ENCODE measurements at places on chromosomes 6 and 20. TPM values are rescaled to one million over a fixed set of nuclear protein-coding genes. Genes with fewer than 3 reads are reported as not detected.

The SLC16A10 gene
- total RNA-seq, result not detected

The GRIK2 gene
- not detected for total RNA-seq

The FOXC1 gene
- total RNA-seq, result 13.9 TPM

The NRSN2 gene
- 15.5 TPM for total RNA-seq

The GNAS gene
- 888 TPM for total RNA-seq

The TP53TG5 gene
- 1.6 TPM for total RNA-seq

The TRIM15 gene
- 13.3 TPM for total RNA-seq

The EFHC1 gene
- total RNA-seq, result 9.1 TPM

The NFATC2 gene
- 0.57 TPM for total RNA-seq

The PI16 gene
- total RNA-seq, result 0.29 TPM

The METTL24 gene
- not detected for total RNA-seq

The OPRL1 gene
- 1.2 TPM for total RNA-seq

The C20orf202 gene
- total RNA-seq, result not detected

The RSPO3 gene
- not detected for total RNA-seq

The KCNG1 gene
- not detected for total RNA-seq

The NMBR gene
- not detected for total RNA-seq

The FGD2 gene
- 0.31 TPM for total RNA-seq

The GABRR2 gene
- not detected for total RNA-seq

The STK4 gene
- total RNA-seq, result 23.1 TPM

The PERP gene
- total RNA-seq, result 71.2 TPM

The SYNDIG1 gene
- not detected for total RNA-seq

The KIF25 gene
- total RNA-seq, result not detected

The CASS4 gene
- total RNA-seq, result not detected

The GJA1 gene
- total RNA-seq, result not detected

The PTK6 gene
- 31.1 TPM for total RNA-seq

The BHLHE23 gene
- total RNA-seq, result not detected

The ZSCAN23 gene
- total RNA-seq, result 1.1 TPM

The RIPPLY2 gene
- not detected for total RNA-seq

The GLP1R gene
- not detected for total RNA-seq

The C20orf141 gene
- not detected for total RNA-seq

The ARMC12 gene
- not detected for total RNA-seq

The DNAJC5 gene
- total RNA-seq, result 106 TPM

The VNN1 gene
- total RNA-seq, result 3.6 TPM

The TRPC4AP gene
- 54.6 TPM for total RNA-seq

The PRND gene
- not detected for total RNA-seq

The HTR1E gene
- total RNA-seq, result not detected
